ENCODE measurements at places on chromosomes 7 and 10.
A peak's percentile ranks its signal among the peaks of the same experiment; 100 is the strongest.

GRCh38 chr10:45569471-45569870 lies 103.1 kb downstream of the ZFAND4 start:
- DNase-seq: no peak

GRCh38 chr7:35450456-35451214 lies 196.7 kb upstream of the TBX20 start:
- peak; percentile 37 for DNase-seq

DNA sequence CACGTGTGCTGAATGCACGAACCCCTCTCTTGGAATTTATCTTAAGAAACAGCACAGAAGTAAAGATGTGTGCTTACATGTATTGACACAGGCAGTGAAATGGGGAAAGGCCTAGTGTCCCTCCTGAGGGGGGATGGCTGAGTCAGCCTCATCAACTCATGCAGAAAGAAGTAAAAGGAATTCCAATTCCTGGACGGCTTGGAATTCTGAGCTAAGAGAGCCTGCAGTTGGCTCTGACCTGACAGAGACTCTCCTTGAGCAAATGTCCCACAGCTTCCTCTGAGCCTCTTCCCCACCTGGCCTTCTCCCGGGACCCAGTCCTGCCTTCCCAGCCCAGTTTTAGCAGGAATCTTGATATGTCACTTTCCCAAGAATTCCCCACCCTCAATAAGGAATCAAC lies 542.4 kb upstream of the ADARB2 start:
- no peak for DNase-seq

GRCh38 chr10:108230478-108231170 lies 1066.1 kb upstream of the SORCS1 start:
- DNase-seq: no peak

GRCh38 chr7:818031-818699 lies 14.1 kb upstream of the SUN1 start:
- peak; percentile 32 for DNase-seq

DNA sequence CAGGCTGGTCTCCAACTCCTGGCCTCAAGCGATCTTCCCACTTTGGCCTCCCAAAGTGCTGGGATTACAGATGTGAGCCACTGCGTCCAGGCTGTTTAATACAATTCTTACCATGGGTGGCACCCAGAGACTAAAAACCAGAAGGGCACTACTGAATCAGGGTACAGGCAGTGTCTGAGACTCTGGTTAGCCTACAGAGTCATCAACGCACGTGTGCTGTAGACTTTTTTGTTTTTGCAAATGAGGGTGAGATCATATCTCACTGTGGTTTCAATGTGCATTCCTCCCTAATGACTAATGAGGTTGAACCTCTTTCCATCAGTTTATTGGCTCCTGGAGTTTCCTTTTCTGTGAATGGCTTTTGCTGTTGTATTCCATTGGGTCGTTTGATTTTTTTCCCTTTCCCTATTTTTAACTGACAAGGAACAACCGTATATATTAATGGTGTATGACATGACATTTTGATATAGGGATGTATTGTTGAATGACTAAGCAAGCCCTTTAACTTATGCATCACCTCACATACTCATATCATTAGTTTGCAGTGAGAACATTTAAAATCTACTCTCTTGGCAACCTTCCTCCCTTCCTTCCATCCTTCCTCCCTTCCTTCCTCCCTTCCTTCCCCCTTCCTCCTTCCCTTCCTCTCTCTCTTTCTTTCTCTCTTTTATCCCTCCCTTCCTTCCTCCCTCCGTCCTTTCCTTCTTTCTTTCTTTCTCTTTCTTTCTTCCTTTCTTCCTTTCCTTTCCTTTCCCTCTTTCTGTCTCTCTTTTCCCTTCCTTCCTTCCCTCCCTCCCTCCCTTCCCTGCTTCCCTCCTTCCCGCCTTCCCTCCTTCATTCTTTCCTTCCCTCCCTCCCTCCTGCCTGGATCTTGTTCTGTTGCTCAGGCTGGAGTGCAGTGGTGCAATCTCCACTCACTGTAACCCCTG lies 9.3 kb upstream of the TMEM270 start:
- DNase-seq: peak; percentile 67

DNA sequence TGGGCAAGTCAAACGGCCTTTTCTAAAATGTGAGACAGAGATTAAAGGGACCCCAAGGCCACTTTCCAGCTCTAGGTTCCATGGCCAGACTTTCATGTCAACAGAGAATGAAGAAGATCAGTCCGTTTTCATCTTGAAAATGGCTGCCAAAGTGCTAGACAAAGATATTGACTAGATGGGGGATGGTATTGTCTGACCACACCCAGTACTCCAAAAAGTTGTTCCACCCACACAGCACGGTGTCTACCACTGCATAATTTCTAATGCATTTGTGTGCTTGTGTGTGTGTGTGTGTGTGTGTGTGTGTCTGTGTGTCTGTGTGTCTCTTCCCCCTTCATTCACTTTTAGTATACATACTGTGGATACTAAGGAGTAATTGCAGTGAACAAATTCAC lies 1.3 kb downstream of the COL1A2 start:
- DNase-seq: peak; percentile 93

DNA sequence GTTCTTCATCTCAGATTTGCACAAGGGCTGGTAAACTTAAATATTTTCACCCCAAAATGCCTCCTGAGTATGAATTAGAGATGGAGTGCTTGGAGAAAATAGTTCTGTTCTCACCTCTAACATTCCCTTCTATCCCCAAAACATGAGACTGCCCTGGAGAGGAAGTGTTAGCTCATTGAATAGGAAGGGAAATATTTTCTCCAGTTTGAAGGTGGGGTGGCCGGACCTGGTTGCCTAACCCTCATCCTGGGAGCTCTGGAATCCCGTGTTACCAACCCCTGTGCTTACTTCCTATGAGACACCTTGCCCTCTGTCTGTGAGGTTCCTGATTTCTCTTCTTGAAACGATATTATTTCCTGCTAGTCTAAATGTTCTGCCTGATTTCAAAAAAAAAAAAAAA lies 779 bp downstream of the IFIT2 start:
- no peak for DNase-seq

- no peak for DNase-seq
Observed at GRCh38 chr7:111388912-111389311, 173.4 kb downstream of the IMMP2L start.

- DNase-seq: peak; percentile 96
Observed at GRCh38 chr10:93445097-93445960, 36.8 kb downstream of the MYOF start.

- DNase-seq: no peak
Observed at GRCh38 chr10:7948371-7949000, 106.0 kb upstream of the GATA3 start.

DNA sequence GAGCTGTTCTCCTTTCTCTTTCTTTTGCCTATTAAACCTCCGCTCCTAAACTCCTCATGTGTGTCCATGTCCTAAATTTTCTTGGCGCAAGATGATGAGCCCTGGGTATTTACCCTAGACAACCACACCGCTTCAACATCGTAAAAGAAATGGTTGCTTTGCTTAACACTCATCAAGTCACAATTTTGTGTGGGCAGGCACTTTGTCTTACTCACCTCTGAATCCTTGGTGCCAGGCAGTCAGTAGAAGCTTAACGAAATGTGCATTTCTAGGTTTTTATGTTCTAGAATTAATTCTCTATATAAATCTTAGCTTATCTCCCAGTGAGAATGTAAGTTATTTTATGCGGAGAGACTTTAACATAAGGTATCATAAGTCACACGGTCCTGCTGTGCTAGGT lies 478.7 kb downstream of the CALN1 start:
- DNase-seq: no peak

- DNase-seq: no peak
Observed at GRCh38 chr7:90250601-90251303, 5.8 kb downstream of the CFAP69 start.

DNA sequence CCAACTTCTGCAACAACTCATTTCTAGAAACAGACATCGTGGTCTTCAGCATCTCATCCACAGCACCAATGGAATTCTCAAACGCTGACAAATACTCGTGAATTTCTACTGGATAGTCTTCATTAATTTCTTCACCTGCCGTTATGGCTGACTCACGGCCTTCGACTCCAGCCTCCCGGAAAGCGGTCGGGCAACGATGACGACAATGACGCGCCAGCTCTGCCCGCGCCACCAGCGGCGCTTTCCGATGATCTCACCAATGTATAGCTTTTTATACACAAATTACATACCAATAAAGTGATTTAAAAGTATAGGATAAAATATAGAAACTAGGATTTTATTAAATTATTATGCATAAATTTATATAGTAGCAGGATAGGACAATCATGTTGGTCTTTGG lies 65.7 kb downstream of the CCDC7 start:
- no peak for DNase-seq

- peak; percentile 16 for DNase-seq
Observed at GRCh38 chr10:61280303-61280702, 172.9 kb downstream of the TMEM26 start.

DNA sequence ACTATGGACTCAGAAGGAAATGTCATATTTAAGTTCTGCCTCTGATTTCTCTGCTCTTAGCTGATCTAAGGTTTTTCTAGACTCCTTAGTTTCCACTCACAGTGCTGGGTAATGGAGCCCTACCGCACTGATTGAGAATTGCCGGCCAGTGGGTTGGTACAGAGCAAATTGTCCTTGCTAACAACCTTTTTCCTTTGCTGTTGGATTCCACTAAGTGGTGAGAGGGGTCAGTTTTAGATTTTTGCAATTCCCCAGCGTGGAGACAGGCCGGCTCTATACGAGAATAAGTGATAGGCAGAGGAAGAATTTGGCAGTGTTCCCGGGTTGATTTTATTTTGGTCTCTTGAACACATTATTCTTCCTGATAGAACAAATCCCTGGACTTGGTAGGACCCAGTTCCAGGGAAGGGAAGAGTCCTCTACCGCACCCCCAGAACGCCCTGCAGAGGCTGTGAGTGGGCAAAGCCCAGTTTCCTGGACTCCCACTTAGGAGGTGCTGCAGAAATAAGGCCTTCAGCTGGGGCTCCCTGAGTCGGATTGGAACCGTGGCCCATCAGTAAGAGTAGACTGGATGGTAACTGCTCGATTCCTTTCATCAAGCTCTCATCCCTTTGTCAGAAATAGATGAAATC lies 3.0 kb upstream of the NRP1 start:
- peak; percentile 37 for DNase-seq

DNA sequence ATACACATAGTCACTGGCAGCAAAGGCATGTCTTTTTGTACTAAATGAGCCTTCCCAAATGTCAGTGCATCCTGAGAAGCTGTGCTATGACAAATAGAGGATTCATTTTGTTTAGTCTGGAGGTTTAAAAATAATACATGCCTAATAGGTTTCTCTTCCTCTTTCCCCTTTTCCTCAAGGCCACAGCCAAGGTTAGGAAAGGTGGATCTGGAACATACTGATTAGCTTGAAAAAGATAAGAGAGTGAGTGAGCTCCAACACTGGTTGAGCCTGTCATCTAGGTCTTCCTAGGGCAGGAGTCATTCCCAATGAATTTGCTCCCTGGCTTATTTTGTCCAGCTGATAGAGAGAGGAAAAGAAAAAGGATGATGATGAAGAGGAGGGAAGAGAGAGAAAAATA lies 14.4 kb upstream of the SP4 start:
- DNase-seq: no peak

- DNase-seq: no peak
Observed at GRCh38 chr7:30965372-30965771, 1.6 kb downstream of the GHRHR start.

GRCh38 chr10:72935361-72935760 lies 19.2 kb downstream of the PLA2G12B start:
- DNase-seq: no peak

- DNase-seq: no peak
Observed at GRCh38 chr7:22861576-22861975, 38.9 kb upstream of the TOMM7 start.

DNA sequence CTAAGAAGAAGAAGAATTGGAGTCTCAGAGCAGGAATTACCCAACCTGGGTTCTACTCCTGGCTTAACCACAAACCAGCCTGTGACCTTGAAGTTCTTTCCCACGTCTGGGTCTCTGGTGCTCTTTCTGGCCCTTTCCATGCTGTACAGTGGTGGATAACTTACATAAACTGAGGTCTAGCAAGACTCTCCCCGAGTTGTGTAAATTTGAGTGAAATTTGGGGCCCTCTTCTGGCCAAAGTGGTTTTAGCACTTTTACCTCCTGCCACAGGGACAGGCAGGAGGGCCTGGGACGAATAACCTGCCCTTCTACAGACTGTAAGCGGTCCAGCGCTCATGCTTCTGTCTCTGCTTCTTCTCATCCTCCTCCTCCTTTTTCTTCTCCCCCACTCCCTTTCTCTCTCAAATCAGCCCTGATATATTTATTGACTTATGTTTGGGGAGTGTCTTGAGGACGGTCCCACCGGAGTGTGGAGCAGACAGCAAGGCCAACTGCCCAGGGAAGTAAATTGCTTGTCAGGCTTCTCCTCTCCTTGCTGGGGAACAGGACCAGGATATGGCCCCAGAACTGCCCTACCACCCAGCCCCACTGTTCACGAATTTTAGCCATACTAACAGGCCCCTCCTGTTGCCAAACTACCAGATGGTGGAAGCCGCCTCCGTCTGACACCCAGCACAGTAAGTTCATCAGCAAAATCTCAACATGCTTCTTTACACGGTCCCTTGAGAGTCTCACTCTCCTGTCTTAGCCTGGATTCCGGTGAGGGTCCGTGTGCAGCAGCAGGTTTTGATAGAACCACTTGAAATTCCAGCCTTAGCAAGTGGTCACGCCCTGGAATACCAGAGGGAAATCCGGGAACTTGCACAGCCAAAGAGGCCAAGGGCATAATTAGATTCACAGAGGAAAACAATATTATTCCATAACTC lies 4.0 kb upstream of the SH3PXD2A start:
- DNase-seq: peak; percentile 61

DNA sequence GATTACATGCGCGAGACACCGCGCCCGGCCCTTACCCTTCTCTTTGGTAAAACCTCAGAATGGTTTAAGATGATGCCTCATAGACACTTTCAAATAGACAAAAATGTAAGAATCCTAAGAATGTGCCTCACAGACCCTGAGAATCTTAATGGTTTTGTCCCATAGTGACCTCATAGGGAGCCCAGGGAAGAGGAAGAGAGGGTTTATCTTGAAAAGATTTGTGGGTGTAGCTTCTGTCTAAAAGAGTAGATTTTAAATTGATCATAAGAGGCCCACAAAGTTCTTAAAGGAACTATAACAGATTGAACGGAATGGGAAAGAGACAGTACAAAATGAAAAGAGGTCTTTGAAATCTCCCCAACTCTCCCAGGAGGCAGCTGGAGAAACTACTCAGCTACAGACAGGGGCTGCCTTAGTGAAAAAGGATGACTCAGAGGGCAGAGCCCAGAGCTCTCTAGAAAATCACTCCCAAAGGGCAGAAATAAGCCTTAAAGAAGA lies 220.6 kb downstream of the ADRA2A start:
- DNase-seq: no peak

DNA sequence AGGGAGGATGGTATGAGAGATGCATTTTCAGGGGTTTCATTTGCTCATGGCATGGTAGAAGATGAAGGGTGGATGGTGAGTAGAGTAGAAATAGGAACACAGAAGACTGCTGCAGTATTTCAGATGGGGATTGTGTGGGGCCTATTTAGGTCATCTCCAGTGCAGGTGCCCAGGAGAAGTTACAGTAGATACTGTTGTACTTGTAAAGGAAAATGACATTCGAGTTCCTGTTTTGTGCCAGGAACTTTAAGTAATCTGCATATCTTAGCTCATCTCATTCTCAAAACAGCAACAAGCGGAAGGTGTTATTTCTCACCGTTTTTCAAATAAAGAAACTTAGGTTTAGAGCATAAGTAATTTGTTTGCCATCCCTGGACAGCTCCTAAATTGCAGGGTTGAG lies 156.2 kb downstream of the AUTS2 start:
- DNase-seq: no peak

Measured in NCI-H69 (cell line).